Sigmoid colon (tissue), 7 donors: ENCODE measurements at places on chromosomes 2 and 18. TPM values are rescaled to one million over a fixed set of nuclear protein-coding genes. Genes with fewer than 3 reads are reported as not detected.

DNA sequence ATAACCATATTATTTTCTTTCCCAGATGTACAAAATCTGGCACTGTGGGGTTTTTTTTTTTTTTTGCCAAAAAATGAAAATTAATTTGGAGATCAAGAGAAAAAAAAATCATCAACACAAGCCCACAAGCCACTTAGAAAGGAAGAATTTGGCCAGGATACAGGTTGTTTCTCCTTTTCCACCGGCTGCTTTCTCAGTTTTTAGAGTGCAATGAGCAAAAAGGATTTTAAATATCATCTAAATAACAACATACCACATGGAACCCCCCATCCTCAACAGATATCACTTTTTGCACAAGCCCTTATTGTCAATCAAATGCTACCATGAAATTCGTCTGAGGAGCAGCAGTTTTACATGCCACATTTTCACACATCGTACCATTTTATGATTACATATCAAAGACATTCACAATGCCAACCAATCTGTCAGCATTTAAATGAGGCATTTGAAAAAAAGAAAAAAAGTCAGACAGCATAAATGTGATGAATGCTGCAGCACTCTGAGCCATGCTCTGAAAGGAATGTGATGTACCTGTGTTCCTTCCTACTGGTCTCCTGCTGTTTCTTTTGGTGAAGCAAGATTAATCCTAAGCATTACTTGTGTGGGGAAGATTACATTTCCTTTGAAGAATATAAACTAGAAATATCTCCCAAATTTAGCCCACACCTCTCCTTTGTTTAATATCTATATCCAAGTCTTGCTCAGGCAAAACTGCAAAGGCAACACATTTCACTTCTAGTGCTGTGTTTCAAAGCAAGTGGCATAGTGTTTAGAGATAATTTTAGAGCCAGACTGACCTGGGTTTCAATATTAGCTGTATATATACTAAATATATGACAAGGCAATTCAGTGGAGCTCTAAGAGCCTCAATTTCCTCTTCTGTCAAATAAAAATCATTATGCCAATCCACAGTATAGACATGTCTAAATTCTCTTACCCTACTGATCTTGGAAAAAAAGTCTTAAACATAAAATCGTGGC lies 391.3 kb downstream of the CMPK2 start:
- no peak for DNase-seq

DNA sequence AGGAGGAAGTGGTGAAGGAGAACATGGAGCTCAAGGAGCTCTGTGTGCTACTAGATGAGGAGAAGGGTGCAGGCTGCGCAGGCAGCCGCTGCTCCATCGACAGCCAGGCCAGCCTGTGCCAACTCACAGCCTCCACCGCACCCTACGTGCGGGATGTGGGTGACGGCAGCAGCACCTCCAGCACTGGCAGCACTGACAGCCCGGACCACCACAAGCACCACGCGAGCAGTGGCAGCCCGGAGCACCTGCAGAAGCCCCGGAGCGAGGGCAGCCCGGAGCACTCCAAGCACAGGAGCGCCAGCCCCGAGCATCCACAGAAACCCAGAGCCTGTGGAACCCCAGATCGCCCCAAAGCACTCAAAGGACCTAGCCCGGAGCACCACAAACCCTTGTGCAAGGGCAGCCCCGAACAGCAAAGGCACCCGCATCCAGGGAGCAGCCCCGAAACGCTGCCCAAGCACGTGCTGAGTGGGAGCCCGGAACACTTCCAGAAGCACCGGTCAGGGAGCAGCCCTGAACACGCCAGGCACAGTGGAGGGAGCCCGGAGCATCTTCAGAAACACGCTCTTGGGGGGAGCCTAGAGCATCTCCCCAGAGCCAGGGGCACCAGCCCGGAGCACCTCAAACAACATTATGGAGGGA lies 9.0 kb downstream of the CCDC85A start:
- DNase-seq, result no peak

DNA sequence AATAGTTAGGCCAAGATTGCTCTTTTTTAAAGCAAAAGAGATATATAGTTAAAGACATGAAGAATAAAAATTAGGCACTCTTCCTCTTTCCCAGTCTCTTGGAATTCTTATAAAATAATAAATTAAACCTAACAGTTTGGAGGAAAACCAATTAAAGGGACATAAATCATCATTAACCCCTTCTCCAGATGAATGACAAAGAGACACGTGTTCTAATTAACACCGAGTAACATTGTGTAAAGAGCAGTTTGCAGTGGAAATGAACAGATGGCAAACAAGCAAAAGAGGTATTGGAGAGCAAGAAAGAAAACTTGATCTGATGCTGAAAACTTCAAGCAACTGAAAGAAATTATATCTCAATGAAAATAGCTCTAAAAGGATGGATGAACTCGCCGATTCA lies 48.4 kb downstream of the BCL2 start:
- DNase-seq, result no peak

DNA sequence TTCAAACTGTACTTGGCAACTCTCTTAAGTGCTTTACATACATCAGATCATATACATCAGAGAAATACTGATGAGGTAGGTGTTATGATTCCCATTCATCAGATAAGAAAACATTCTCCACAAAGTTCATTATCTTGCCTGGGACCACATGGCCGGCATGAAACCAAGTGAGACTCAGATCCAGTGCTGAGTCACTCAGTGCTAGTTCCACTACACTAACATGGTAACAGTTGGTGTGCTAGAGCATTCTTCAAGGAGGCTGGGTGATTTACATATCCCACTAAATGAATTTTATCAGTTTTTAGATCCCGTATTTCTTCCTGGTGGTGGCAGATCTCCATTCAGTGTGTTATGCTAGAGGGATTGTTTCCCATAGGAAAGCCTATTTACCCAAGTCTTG lies 772.0 kb downstream of the CNTNAP5 start:
- DNase-seq, result no peak

- DNase-seq, result no peak
Observed at GRCh38 chr2:231290321-231291015, 92.0 kb downstream of the ARMC9 start.

GRCh38 chr2:17940091-17940630 lies 61.7 kb downstream of the KCNS3 start:
- no peak for DNase-seq

The GALNT13 gene
- 2.5 TPM for total RNA-seq
